ENCODE measurements at places on chromosomes 16 and 17. TPM values are rescaled to one million over a fixed set of nuclear protein-coding genes. Genes with fewer than 3 reads are reported as not detected.

TM4SF5 gene
- not detected for total RNA-seq

SLC2A4 gene
- not detected for total RNA-seq

PYDC1 gene
- not detected for total RNA-seq

SPN gene
- total RNA-seq: not detected

PFN1 gene
- total RNA-seq: 1,167 TPM

PARD6A gene
- total RNA-seq: 1.3 TPM

All from endothelial cell of umbilical vein (primary cell).